ENCODE measurements at places on chromosomes 3 and 15.

- DNase-seq: no peak
Measured at GRCh38 chr15:58951388-58952007, 18.0 kb upstream of the SLTM start.

- DNase-seq: no peak
Measured at GRCh38 chr3:157063926-157064325, 96.0 kb downstream of the CCNL1 start.

DNA sequence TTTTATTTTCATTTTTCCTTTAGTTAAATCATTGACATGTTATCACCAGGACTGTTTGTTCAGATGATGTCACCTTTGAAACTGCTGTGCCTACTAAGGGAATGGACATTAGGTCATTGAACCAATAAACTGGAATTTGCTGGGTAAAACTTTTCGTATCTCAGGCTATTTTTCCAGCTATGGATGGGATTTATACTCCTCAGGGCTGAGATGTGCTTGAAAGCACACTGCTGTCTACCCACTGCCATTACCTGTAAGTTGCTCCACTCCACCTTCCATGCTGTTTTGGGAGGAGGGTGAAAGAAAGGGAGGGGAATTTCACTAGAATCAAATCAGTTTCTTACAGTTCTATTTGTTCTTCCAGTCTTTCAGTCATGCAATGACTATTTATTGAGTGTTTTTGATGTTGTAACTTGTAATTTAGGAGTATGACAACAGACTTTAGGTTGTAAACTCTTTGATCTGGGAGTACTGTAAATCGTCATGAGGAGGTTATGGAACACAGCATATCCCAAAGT is 11.3 kb downstream of the EHD4 start:
- no peak for DNase-seq

- DNase-seq: no peak
Measured at GRCh38 chr3:2923390-2923789, 186.8 kb downstream of the IL5RA start.

GRCh38 chr3:151766454-151766853 is 32.7 kb downstream of the AADACL2 start:
- DNase-seq: no peak

DNA sequence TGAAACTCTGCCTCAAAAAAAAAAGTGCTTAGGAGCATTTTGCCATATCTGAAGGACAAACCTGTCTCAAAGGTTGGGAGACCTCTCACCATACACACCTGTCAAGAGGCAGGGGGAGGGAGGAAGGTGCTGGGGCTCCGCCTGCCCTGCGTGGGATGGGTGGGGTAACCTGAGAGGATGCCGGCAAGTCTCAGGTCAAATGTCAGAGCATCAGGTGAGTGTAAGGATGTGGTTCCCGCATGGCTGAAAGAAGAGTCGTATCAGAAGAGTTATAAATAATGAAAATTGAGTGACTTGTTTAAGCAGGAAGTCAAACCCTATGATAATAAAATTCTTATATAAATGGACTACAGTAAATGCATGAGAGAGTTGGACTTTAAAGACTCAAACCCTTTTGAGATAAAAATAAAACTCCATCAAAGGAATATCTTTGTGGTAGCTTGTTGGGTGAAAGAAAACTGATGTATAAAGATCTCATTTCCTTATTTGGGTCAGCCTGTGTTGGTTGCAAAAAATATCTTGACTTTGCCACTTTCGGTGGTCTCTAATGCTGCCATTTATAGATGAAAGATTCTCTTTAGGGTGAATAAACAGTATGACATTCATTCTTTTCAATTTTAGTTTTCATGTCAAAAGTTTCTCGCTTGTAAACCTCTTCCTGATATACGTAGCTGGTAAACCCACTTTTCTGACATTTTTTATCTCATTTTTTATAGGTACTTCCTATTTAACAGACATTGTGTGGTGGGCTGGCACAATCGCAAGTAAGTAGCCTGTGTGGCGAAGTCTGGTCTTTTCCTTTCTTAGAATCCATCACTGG is 23.8 kb downstream of the NIPA1 start:
- DNase-seq: no peak

GRCh38 chr3:463252-464192 is 267.0 kb downstream of the CHL1 start:
- no peak for DNase-seq

DNA sequence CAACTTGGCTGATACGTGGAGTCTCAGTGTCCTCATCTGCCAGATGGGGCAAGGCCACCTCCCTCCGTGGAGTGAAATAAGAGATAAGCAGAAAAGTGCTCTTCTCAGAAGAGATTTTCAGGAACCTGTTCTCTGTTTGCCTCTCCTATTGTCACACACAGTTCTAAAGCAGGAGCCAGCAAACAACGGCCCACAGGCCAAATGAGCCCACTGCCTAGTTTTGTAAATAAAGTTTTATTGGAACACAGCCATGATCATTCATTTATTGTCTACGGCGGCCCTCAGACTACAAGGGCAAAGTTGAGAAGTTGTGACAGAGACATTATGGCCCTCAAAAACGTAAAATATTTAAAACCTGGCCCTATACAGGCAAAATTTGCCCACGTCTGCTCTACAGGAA is 256.8 kb upstream of the IGF1R start:
- DNase-seq: no peak

DNA sequence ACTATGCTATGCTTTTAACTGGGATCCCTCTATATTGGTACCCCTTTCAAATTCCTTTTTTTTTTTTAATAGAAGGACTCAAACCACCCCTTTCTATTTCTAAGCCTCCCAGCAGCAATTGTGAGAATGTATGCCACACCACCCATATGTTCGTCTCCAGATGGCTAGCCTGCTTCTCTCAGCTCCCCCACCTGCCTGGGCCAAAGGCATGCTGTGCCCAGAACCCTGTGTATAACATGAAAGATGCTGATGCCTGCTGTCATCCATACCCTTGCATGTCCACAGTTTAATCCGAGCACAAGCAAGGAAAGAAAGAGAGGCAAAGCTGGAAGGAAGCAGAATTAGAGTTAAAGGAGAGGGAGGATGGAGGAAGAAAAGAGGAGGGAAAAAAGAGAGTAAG is 159.5 kb upstream of the CNTN6 start:
- no peak for DNase-seq
